Suppressor macrophage treated with lipopolysaccharide for 4 hours (primary cell): ENCODE measurements at places on chromosomes 12 and 14.
A peak's percentile ranks its signal among the peaks of the same experiment; 100 is the strongest.

GRCh38 chr12:68306564-68306963 lies 25.6 kb downstream of the MDM1 start:
- DNase-seq, result no peak

DNA sequence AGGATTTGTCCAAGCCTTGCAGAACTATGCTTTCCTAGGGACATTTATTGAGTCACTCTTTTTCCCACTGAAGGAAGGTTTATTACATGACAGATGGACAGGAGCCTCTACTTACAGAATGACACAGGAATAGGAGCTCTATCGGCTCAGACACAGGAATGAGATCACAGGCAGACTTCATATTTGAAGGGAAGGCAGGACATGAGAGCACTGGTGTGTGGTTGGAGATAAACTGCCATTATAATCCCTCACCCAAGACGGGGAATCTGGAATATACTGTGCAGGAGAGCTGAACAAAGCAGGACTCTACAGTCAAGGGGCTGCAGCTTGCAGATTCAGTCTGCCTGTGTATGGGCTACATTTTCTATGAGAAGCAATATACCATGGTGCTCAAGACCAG lies 26.8 kb upstream of the IL22 start:
- DNase-seq, result no peak

- DNase-seq, result no peak
Measured at GRCh38 chr14:28083389-28083788, 683.2 kb upstream of the FOXG1 start.

DNA sequence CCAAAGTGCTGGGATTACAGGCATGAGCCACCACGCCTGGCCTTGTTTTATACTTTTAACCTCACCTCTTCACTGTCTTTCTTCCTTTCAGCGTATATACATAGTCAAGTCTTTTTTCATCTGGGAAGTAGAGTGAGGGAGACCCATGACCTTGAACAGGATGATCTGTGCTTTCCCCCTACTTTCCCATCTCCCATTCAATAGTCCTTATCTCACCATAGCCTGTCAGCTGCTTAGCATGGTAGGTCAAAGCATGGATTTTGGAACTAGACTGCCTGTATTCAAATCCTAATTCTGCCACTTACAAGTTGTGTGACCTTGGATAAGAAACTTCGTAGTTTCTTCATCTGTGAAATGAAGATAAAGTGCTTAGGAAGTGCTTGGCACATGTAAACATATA lies 96.4 kb upstream of the MON2 start:
- no peak for DNase-seq

- peak; percentile 66 for DNase-seq
Measured at GRCh38 chr14:78450669-78451318, 280.6 kb downstream of the NRXN3 start.

- peak; percentile 84 for DNase-seq
Measured at GRCh38 chr12:56358836-56359532, 923 bp downstream of the STAT2 start.

DNA sequence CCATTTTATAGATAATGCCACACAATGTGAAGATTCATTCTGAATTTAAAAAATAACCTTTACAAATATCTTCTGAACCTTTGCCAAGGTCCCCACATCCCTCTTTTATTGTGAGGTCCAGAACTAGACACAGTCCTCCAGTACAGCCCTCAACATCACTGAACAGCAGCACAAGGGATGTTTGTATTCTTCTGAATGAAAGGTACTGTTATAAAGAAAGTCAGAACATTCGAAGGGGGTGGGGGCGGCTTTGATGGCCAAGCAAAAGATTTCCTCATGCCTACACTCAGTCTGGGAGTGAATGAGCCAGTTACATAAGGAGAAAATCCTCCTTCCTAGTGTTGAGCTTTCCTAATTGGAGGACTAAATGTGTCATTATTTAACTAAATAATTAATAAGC lies 77.3 kb downstream of the PPM1A start:
- no peak for DNase-seq

GRCh38 chr12:14403293-14403692 lies 37.8 kb downstream of the ATF7IP start:
- DNase-seq, result no peak

DNA sequence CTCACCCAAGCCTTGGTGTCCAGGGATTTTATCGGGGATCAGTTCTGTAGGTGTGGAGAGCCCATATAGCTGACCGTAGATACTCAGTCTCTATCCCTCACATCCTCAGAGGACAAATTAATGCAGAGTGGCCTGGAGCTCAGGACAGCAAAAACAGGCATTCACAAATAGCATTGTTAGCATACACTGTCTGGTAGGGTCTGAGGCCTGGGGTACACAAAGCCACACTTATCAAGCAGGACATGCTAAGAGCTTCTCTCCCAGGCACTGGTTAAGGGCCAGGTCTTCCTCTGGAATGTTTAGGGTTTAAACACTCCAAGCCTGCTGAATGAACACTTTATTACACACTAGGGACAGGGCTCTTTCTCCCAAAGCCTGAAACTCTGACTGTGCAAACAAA lies 253.2 kb downstream of the NEDD1 start:
- no peak for DNase-seq

DNA sequence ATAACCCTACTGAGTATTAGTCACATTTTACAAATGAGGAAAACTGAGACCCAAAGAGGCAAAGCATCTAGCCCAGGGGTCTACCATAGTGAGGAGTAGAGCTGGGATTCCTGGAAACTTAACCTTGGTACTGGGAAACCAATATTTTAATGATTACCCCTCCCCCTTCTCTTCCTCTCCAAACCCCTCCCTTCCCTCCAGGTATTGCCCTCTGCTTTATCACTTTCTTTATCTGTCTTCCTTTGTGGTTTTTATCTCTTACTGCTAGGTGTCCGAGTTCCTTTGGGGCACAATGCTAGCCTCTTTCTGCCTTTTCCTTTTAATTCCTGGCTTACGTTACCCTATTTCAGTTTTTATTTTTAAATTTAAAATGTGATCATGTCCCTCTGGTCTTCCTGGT lies 2.8 kb downstream of the GABARAPL1 start:
- no peak for DNase-seq

GRCh38 chr12:66803930-66804329 lies 125.1 kb upstream of the GRIP1 start:
- no peak for DNase-seq

- DNase-seq, result peak; percentile 82
Measured at GRCh38 chr14:103931422-103931821, 3.2 kb downstream of the TDRD9 start.
